Mesangial cell (primary cell): ENCODE measurements at places on chromosomes 5 and 9. TPM values are rescaled to one million over a fixed set of nuclear protein-coding genes. Genes with fewer than 3 reads are reported as not detected.

PRSS3 gene
- total RNA-seq: 0.89 and 12.2 TPM in 2 replicates

IL5 gene
- not detected in 2 replicates for total RNA-seq

SLC1A3 gene
- total RNA-seq: 0.33 and 1.5 TPM in 2 replicates

PKD2L2 gene
- not detected in 2 replicates for total RNA-seq

ZFP2 gene
- 0.33 and 1.1 TPM in 2 replicates for total RNA-seq

ELP1 gene
- total RNA-seq: 15.8 and 22.5 TPM in 2 replicates

CXCL14 gene
- total RNA-seq: 3.3 TPM in 1 of 2 replicates, not detected in the other
